Fibroblast of skin of scalp (primary cell): ENCODE measurements at places on chromosomes 3 and 15.

DNA sequence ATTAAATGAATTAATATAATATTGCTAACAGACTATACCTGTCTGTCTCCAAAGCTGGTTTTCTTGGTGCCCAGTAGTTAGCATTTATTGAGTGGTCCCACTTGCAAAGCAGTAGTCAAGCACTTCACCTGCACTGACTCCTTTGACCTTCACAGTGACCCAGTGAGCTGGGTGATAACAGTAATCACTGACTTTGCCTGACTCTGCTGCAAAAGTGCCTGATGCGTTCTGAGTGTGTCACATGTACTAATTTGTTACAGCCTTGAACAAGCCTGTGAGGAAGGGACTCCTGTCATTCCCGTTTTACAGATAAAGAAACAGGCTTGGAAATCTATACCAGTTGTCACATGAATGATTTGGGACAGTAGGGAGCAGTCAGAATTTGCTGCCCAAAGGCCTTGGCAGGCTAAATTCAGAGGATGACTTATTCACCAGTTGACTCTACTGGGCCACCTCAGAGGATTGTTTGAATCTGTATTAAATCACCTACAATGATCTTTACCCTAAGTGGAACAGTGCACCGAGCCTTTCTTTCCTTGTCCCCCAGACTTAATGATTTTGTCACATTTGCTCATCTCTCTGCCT, 116.6 kb upstream of the PLXNA1 start:
- DNase-seq, result no peak

- no peak for DNase-seq
These were observed 61.2 kb downstream of the PLD1 start for GRCh38 chr3:171749124-171749523.

DNA sequence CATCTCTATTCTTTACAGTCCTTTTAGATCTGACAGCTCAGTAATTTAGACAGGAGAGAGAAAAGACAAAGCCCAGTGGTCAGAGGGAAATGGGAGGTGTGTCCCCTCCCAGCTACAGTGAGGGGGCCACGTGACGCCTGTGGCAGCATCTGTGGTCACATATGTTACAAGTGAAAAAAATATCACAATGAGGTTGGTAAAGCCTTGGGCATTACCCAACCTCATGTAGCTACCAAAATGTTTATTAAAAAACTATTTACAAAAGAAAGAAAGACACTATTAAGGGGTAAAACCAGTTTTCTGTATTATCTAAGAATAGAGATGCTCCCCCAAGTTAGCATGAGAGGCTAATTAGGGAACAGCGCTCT, 42.9 kb upstream of the PLCL2 start:
- no peak for DNase-seq

DNA sequence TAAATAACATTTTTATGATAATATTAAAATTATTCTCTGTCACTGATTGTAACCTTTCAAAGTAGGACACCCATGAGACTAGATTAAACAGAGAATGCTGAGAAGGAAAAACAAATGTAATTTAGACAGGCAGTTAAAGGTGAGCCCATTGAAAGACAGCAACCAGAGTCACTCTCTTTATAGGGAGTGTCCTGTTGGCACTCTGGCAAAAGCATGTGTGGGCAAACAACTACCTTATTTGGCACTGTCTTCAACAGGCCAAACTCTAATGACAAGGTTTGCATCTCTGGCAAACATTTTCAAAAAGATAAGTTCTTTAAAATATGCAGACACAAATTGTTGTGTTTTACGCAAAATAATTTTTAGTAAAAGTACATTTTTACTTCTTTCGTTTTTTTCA, 29.8 kb downstream of the NFKBIZ start:
- no peak for DNase-seq

DNA sequence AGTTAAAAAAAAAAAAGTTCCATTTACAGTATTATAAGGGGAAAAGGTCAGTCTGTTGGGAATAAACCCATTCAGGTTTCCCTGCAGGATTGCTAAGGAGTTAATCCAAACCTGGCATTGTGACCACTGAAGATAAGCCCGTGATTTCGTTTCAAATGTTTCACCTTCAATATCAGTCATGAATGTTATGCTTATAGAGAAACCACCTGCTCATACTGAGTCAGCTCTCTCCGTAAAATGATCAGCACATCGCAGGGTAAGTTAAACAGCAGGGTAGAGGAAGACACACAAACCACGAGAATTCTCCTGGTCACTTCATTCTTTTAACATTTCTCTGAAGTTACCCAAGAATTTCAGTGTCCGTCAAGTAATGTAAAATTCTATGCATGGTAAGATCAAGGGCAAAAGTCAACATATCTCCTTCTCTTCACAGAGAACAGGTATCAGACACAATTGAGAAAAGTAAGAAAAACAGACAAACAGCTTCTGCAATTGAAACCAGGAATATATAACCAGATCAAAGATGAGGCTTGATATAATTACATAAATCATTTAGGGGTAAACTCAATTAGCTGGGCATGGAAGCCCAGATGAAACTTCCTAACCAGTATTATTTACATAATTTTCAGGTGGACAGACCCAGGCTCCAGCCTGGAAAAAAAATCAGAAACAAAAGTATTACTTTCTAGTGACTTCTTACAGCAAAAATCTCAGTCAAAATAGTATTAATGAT, 67.6 kb upstream of the ARHGEF3 start:
- DNase-seq, result no peak

- DNase-seq, result peak; percentile 92
These were observed 41.4 kb upstream of the IL12A start for GRCh38 chr3:159947220-159947619.

GRCh38 chr15:74157868-74158827, 15.4 kb upstream of the ISLR start:
- DNase-seq, result no peak

DNA sequence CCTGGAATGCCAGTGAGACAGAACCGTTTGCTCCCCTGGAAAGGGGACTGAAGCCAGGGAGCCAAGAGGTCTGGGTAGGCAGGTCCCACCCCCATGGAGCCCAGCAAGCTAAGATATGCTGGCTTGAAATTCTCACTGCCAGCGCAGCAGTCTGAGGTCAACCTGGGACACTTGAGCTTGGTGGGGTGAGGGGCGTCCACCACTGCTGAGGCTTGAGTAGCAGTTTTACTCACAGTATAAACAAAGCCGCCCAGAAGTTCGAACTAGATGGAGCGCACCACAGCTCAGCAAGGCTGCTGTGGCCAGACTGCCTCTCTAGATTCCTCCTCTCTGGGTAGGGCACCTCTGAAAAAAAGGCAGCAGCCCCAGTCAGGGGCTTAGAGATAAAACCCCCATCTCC, 33.6 kb downstream of the CEP70 start:
- no peak for DNase-seq

- peak; percentile 58 for DNase-seq
These were observed 471.8 kb downstream of the GBE1 start for GRCh38 chr3:81289676-81290075.

DNA sequence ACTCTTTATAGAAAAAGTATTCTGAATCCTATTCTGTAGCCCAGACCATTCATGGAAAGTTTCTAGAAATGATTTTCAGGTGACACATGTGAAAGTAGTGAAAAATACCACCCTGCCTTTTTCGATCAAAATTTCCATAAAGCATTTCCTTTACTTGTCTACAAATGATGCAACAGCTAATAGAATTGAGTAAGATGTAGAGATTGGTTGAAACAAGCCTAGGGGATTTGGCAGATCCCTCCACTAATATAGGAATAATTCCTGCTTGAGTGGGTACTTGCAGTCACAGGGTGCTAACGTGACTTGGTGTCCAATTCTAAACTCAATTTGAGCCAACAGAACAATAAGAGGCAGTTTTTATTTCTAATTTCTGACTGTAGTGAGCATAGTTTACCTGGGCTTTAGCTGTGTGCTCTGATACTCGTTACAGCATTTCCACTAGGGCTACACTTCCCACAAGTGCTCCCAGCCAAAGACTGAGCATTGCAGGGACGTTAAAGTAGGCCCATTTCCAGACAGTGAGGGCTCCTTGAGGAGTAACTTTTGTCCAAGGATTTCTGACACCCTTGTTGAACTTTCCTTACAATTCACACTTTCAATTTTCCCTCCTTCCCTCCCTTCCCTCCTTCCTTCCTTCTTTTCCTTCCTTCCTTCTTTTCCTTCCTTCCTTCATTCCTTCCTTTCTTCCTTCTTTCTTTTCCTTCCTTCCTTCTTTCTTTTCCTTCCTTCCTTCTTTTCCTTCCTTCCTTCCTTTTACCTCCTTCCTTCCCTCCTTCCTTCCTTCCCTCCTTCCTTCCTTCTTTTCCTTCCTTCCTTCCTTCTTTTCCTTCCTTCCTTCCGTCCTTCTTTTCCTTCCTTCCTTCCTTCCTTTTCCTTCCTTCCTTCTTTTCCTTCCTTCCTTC, 53.9 kb upstream of the TP63 start:
- DNase-seq, result no peak

GRCh38 chr15:35174948-35175347, 89.9 kb upstream of the NANOGP8 start:
- DNase-seq, result no peak

DNA sequence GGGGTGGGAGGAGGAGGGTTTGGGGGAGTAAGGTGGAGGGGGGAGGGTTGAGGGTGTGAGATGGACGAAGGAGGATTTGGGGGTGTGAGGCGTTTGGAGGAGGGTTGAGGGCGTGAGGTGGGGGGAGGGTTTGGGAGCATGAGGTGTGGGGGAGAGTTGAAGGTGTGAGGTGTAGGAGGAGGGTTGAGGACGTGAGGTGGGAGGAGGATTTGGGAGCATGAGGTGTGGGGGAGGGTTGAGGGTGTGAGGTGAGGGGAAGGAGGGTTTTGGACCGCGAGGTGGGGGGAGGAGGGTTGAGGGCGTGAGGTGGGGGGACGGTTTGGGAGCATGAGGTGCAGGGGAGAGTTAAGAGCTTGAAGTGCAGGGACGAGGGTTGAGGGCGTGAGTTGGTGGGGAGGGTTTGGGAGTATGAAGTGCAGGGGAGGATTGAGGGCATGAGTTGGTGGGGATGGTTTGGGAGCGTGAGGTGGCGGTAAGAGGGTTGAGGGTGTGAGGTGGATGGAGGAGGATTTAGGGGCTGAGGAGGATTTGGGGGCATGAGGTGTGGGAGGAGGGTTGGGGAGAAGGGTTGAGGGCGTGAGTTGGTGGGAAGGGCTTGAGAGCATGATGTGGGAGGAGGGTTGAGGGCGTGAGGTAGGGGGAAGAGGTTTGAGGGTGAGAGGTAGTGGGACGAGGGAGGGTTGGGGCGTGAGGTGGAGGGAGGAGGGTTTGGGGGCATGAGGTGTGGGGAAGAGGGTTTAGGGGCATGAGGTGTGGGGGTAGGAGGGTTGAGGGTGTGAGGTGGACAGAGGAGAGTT, 1.2 kb downstream of the MLF1 start:
- DNase-seq, result no peak

DNA sequence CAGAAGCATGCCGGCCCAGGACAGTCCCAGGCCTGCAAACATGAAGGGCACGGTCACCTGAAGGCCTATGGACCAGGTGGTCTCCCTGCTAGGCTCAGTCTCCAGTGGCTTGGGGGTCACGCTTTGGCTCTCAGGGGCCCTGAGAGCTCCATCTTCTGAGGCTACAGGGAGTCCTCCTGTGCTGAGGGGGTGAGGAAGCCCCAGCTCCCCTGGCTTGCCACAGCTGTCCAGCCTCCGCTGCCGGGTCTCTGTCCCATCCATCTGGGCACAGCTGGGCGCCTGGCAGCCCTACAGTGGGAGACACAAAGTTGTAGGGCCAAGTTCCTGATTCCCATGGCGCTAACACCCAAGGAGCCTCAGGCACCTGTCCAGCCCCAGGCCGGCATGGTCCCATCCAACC, 16.0 kb downstream of the SLC41A3 start:
- no peak for DNase-seq

- DNase-seq, result no peak
These were observed 942.1 kb downstream of the AGBL1 start for GRCh38 chr15:87021751-87022150.

GRCh38 chr3:65019443-65020055, 331.7 kb upstream of the ADAMTS9 start:
- DNase-seq, result no peak
